ENCODE measurements at places on chromosomes 1 and 21.

DNA sequence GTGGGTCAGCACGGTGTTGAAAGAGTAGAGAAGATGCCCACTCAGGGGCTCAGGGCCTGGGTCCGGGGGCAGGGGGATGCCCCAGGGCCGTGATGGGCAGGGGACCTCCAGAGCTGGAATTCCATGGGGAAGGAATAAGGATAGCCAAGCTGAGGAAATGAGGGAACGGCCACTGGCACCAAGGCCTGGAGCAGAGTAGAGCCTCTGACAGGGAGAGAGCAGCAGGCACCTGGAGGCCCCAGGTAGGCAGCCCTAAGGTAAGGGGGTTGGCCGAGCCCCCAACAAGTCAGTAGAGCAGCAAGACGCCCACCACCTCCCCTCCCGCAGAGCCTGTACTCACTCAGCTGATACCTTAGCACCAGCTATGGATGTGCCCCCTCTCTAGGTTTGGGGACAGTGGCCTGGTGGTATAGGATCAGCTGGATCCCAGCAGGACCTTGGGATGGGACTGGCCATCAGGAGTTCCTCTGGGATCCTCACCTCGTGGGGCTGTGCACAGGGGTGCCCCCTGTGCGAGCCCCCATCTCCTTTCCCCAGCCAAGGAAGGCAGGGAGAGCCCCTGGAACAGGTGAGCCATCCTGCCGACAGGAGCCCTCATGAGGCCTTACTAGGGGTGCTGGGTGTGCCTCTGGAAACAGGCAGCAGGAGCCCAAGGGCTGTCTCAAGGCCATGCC lies 21.0 kb upstream of the ARF1 start:
- DNase-seq, result no peak

- no peak for DNase-seq
Measured at GRCh38 chr21:15514073-15514946, 215.5 kb upstream of the USP25 start.

DNA sequence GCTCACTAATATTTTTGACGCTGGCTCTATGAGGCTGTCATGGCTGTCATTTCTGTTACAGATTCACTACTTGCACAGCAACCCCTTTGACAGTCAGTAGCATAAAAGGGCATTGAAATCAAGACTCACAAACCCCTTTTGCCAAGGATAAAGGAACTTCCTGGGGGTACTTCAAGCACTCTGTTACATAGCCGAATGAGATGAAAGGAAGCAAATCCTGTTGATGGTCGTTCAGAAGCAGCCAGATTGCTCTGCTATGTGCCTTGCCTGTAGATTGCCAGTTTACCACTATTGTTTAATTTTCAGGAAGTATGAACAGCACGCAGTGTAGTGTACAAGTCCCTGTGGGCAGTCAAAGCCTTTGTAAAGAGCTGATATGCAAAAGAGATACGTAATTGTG lies 296.2 kb downstream of the LRRIQ3 start:
- no peak for DNase-seq

DNA sequence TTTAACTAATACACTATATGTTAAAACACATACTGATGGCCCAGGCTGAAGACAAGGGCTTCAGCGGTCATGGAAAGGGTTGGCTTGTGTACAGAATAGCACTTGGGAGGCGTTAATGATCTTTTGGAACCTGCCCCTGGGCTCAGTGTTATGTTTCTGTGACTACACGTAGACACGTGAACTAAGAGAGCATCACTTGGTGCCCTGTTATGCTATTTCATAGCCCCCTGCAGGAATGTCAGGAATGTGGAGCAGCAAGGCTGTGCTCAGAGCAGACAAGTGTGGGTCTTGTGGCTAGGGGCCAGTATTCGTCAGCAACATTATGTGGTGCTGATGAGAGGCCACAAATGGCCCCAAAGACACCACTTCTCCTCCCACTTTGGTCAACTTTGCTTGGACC lies 132.4 kb downstream of the MAP3K21 start:
- no peak for DNase-seq

GRCh38 chr1:207077470-207078377 lies 10.9 kb upstream of the C4BPB start:
- DNase-seq, result peak; percentile 9
